Cerebellum (tissue), 4 donors: ENCODE measurements at places on chromosomes 3 and 15. TPM values are rescaled to one million over a fixed set of nuclear protein-coding genes. Genes with fewer than 3 reads are reported as not detected.

The NUP210 gene
- 13.8 TPM for total RNA-seq

DNA sequence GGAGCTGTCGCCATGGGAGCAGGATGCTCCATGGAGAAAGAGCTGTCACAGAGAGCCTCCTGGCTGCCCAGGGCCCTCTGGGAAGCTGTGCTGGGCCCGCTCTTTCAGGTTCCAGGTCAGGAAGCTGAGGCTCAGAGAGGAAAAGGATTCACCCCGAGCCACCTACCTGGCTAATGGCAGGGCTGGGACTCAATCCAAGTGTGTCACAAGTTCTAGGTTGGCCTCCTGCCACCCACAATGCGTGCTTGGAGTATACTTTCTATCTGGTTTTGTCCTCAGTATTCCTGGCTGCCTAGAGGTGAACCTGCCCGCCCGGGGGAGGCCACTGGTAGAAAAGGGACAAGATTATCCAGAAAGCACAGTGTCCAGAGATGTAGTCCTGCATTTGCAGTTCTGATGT lies 23.6 kb downstream of the FAH start:
- no peak for DNase-seq

The HSPBAP1 gene
- total RNA-seq = 9.3 TPM

DNA sequence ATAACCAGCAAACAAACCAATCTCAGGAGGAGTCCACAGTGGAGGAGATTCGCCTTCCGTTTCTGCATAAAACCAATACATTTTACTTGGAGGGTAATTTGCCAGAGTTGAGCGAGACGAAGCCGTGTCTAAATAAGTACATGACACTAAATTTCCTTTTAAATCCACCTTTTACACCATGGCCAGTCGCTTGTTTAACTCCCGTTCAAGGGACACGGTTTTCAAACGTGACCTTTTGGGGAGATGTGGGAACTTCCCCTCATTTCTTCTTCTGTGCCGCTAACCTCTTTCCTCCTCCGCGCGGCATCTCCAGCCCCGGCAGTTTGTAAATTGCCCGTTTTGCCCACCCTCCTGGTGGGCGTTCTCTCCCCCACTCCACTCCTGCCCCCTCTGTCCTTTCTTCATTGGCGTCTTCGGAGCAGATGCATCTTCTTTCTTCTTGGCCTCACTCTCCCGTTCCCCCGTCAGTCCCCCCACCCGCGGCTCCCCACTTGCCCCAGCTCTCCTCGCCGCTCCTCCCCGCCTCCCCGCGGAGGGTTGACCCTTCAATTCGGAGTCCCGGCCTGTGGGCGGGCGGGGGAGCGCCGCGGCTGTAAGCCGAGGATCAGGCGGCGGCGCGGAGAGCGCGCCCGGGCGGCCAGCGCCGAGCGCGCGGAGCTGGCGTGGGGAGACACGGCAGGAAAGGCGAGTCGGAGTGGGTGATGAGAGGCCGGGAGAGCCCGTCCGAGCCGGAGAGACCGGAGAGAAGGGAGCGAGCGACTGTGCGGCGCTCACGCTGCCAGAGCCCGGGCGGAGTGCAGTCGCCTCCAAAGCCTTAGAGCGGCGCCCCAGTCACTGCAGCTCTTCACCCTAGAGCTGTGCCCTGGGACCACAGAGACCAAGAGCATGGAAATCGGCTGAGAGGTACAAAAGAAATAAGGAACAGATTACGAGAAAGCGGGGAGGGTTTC lies at the start of gene NLGN1:
Gene NLGN1 (plus strand): TSS at position 584 of the 950 bp plus-strand sequence.
- peak; percentile 70 for DNase-seq

DNA sequence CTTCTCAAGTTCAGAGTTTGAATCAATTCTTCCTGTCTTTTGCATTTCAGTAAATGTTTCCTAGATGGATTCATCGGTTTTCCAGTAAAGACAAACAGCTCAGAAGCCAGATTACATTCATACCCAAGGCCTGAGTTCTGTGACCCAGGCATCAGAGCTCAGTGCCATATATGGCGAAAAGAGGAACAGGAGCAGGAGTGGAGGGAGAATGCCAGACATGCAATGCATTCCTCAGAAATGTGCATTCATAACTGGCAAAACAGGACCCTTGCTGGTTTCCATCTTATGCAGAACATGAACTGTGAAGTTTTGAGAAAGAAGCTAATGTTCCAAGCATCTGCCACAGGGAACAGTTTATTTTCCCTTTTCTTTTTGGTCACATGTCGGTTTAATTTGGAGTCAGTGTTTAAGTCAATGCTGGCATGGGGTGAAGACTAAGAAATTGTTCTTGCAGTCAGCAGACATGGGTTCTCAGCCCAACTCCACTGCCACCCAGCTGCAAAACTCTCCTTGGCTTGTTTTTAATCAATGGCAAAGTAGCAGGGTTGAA lies 116.5 kb downstream of the LPP start:
- DNase-seq = no peak

The NR2E3 gene
- total RNA-seq = 0.54 TPM

DNA sequence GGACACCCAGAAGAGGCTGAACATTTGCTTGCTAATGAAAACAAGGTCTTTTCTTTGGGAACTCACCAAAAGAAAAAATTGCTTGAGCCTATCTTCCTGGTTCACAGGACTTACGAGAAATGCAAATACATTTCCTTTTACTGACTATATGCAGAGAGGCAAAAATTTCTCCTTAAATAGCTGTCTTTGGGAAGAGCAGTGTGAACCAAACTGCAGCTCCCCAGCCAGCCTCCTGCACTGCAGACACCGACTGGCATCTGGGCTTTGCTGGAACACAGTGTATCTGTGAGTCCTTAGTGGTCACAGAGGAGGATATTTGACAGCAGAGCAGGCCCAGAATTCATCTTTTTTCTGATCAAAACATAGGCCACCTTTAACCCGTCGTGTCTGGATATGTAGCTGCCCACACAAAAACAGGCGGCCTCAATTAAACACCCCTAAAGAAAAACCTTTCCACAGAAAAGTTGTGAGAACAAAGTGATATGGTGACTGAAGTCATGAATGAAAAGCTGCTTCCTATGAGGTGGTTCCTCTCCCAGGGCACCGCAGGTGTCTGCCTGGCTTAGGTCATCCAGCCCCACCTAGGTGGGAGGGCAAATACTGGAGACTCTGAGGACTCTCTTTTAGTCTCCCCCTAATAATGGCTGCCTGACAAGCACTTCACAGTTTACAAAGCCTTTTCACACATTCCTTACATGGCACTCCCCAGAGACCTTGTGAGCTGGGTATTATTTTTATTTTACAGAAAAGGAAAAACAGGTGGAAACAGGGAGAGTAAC lies 46.1 kb upstream of the TMEM158 start:
- no peak for DNase-seq

The MED12L gene
- 12.8 TPM for total RNA-seq

The RYR3 gene
- total RNA-seq = 62.5 TPM
